ENCODE measurements at places on chromosomes 2 and 18. TPM values are rescaled to one million over a fixed set of nuclear protein-coding genes. Genes with fewer than 3 reads are reported as not detected.
A peak's percentile ranks its signal among the peaks of the same experiment; 100 is the strongest.

The OSR1 gene
- polyA plus RNA-seq = 55.1 TPM

The GPR75 gene
- polyA plus RNA-seq = 0.90 TPM

The TCF23 gene
- not detected for polyA plus RNA-seq

The CCDC141 gene
- 0.13 TPM for polyA plus RNA-seq

The CDKL4 gene
- not detected for polyA plus RNA-seq

DNA sequence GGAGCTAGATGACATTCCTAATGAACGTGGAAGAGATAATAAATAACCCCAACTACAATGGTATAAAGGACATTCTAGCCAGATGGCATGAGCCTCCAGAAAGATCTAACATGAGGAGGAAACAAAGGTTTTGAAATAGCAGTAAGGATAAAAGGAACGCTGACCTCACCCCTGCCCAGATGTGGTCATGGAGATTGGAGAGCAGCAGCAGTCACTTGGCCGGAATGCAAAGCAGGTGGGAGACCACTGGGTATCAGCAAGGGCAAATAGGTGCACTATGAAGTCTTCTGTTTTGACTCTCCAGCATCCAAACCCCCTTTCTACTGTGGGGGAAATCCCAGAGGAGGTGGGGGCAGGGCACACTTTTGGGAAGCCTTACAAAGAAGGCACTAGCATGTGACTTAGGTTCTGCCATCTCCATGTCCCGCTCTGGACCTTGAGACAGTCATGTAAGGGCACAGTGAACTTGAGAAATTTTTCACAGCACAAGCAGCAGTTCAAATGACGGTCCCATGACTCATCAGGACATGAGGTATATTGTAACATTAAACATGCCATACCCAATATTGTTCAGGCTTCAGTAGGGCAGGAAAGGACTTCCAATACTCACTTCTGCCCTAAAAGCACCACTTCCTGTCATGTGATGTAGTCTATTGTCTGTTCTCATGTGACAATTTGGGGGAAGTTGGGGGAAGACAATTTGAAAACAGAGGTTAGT is 55.2 kb downstream of the METTL4 start:
- H3K4me3 ChIP-seq = no peak overlapping the region
- no peaks in the 10 kb centered on the region for H3K36me3 ChIP-seq
- DNase-seq = no peak
- no peaks in the 10 kb centered on the region for H3K4me1 ChIP-seq

DNA sequence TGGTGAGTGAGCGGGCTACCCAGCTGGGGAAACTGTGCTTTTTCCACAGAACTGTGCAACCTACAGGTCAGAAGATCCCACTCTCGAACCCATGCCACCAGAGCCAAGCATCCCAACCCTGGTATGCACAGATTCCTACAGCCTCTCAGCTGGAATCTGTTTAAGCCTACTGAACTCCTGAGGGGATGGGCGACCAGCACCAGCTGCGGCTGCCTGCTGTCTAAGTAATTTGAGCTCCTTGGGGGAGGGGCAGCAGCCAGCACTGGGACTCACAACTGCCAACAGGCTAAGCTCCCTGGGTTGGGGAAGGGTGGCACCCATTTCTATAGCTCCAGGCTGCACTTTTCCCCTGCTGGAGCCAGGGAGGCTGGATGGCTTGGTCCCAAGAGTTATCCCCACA is 11.8 kb downstream of the CYP27C1 start:
- peaks cover 2% of the 10 kb centered on the region for H3K27me3 ChIP-seq
- no peak overlapping the region for H3K4me3 ChIP-seq
- DNase-seq = no peak
- no peak overlapping the region for H3K27ac ChIP-seq
- H3K36me3 ChIP-seq = no peaks in the 10 kb centered on the region

- H3K27me3 ChIP-seq = no peaks in the 10 kb centered on the region
- no peaks in the 10 kb centered on the region for H3K4me1 ChIP-seq
- no peak overlapping the region for H3K4me3 ChIP-seq
Observed at GRCh38 chr2:238802957-238803356, 44.9 kb upstream of the TWIST2 start.

GRCh38 chr2:149994057-149994728 is 406.6 kb upstream of the MMADHC start:
- H3K4me3 ChIP-seq = no peak overlapping the region
- no peaks in the 10 kb centered on the region for H3K27me3 ChIP-seq
- no peaks in the 10 kb centered on the region for H3K36me3 ChIP-seq
- no peak overlapping the region for H3K27ac ChIP-seq
- H3K4me1 ChIP-seq = peaks cover 9% of the 10 kb centered on the region

- no peak overlapping the region for H3K27ac ChIP-seq
- no peak for DNase-seq
- H3K27me3 ChIP-seq = no peaks in the 10 kb centered on the region
- no peaks in the 10 kb centered on the region for H3K36me3 ChIP-seq
Observed at GRCh38 chr2:184312970-184313369, 285.4 kb upstream of the ZNF804A start.

DNA sequence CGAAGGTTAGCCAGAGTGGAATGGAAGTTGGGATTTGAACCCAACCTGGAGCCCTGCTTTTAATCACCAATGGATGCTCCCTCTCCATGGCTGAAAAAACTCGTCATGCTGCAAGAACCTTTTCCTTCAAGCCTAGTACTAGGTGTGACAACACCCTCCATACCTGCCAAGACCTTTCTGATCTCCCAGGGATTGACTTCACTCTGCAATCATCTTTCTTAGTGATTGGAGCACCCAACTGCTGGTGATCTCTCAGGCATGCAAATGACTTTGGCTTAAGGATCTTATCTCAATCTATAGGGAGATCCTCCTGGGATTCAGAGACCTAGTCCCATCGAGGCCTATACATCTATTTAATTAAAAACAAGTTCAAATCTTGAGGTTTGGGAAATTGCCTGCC is 23.5 kb upstream of the ITGB6 start:
- no peak overlapping the region for H3K4me3 ChIP-seq
- no peaks in the 10 kb centered on the region for H3K4me1 ChIP-seq
- H3K36me3 ChIP-seq = no peaks in the 10 kb centered on the region
- H3K27me3 ChIP-seq = no peaks in the 10 kb centered on the region
- H3K27ac ChIP-seq = no peak overlapping the region

- no peak for DNase-seq
- no peaks in the 10 kb centered on the region for H3K36me3 ChIP-seq
- no peak overlapping the region for H3K27ac ChIP-seq
Observed at GRCh38 chr2:233688341-233688740, 4.3 kb upstream of the UGT1A6 start.

GRCh38 chr2:235162082-235162836 is 210.4 kb downstream of the SH3BP4 start:
- DNase-seq = no peak
- H3K4me1 ChIP-seq = no peaks in the 10 kb centered on the region
- H3K27me3 ChIP-seq = no peaks in the 10 kb centered on the region
- no peaks in the 10 kb centered on the region for H3K36me3 ChIP-seq
- H3K4me3 ChIP-seq = no peak overlapping the region

GRCh38 chr2:207088276-207088675 is 77.5 kb downstream of the KLF7 start:
- H3K36me3 ChIP-seq = peaks cover 2% of the 10 kb centered on the region
- no peaks in the 10 kb centered on the region for H3K27me3 ChIP-seq
- H3K27ac ChIP-seq = no peak overlapping the region
- H3K4me3 ChIP-seq = no peak overlapping the region

DNA sequence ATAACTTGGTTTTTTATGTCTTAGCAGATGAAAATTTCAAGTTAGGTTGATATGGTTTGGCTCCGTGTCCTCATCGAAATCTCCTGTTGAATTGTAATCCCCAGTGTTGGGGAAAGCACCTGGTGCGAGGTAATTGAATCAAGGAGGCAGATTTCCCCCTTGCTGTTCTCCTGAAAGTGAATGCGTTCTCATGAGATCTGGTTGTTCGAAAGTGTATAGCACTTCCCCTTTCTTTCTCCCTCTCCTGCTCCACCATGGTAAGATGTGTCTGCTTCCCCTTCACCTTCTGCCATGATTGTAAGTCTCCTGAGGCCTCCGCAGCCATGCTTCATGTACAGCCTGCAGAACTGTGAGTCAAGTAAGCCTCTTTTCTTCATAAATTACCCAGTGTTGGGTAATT is 242.1 kb upstream of the TNP1 start:
- no peaks in the 10 kb centered on the region for H3K36me3 ChIP-seq
- H3K4me1 ChIP-seq = peaks cover 5% of the 10 kb centered on the region
- H3K27me3 ChIP-seq = no peaks in the 10 kb centered on the region
- no peak overlapping the region for H3K27ac ChIP-seq

DNA sequence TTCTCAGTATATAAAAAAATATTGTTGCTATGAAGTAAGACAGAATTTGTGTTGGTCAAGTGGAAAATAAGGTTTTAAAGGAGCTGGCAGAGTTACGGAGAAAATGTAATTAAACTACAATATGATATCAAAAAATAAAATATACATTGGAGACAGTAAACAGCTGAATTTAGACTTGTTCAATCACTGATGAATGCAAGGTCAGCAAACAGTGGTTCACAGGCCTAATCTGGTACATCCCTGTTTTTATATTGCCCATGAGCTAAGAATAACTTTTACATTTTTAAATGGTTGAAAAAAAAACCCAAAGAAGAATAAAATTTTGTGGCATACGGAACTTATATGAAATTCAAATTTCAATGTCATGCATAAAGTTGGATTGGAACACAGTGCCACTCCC is 131.0 kb upstream of the TRIB2 start:
- H3K4me3 ChIP-seq = no peak overlapping the region
- DNase-seq = no peak

DNA sequence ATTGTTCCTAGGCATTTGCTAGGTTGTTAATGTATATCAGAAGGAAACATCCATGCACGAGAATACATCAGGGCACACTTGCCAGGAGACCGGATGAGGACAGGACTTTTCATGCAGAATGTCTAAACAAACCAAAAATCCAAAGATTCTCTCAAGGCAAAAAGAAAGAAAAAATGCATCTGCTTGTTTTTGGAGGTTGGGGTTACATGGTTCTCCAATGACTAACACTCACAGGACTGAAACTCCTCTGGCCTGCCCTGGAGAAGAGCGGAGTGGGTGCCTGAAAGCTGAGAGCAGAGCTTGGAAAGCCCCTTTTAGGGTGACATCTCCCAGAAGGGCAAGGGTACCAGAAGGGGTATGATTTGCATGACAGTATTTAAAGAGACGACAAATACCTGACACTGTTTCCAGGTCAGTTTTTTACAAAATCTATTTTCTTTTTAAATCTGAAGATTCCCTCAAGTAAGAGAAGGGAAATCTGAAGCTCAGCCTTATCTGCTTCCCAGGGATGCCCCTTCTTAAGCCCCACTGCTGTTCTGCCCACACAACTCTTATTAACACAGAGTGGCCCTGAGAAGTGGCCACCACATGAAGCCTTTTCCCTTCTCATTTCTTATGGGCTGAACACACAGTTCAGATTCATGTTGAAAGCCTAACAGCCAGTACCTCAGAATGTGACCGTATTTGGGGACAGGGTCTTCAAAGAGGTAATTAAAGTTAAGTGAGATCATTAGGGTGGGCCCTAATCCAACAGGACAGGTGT is 216.4 kb downstream of the STK39 start:
- DNase-seq = no peak
- no peak overlapping the region for H3K4me3 ChIP-seq
- peak overlapping the region; percentile 44 for H3K27ac ChIP-seq
- H3K4me1 ChIP-seq = peaks cover 5% of the 10 kb centered on the region
- H3K27me3 ChIP-seq = no peaks in the 10 kb centered on the region

DNA sequence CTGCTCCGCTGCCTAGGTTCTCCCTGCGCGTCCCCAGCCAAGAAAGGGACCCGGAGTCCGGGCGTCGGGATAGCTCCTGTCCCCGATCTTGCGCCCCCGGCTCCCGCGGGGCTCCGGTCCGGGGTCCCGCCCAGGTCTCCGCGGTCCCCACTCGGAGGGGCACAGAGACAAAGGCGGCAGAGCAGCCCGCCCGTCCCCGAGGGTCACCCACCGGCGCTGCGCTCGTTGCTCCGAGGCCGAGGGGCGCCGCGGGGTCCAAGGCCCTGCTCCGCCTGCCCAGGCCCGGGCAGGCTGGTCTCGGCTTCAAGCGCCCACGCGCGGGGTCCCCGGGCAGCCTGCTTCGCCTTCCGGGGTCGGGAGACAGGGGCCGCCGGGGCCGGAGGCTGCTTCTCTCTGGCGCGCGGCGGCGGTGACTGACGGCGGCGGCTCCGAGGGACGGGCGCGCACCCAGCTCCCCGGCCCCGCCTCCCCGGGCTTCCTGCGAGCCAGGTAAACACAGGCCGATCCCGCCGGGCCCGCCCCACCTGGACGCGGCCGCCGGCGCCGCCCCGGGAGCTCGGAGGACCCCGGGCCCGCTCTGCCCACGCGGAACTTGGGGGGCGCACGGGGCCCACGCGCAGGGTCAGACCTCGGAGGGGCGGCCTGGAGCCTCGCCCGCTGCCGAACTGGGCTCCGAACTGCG is at the start of gene MBP:
Gene MBP (minus strand): TSS at position 415 of the 682 bp plus-strand sequence. CDS start 27,522 bp downstream, outside the sequence.
- H3K27ac ChIP-seq = peak within 1 kb of the TSS; percentile 60
- peak; percentile 90 for DNase-seq
- H3K4me1 ChIP-seq = peaks cover 2% of the 10 kb centered on the region
- no peaks in the 10 kb centered on the region for H3K27me3 ChIP-seq
- no peaks in the 10 kb centered on the region for H3K36me3 ChIP-seq

GRCh38 chr2:72399879-72400278 is 252.2 kb upstream of the CYP26B1 start:
- no peak overlapping the region for H3K27ac ChIP-seq
- H3K4me3 ChIP-seq = no peak overlapping the region
- no peaks in the 10 kb centered on the region for H3K36me3 ChIP-seq
- no peaks in the 10 kb centered on the region for H3K27me3 ChIP-seq

DNA sequence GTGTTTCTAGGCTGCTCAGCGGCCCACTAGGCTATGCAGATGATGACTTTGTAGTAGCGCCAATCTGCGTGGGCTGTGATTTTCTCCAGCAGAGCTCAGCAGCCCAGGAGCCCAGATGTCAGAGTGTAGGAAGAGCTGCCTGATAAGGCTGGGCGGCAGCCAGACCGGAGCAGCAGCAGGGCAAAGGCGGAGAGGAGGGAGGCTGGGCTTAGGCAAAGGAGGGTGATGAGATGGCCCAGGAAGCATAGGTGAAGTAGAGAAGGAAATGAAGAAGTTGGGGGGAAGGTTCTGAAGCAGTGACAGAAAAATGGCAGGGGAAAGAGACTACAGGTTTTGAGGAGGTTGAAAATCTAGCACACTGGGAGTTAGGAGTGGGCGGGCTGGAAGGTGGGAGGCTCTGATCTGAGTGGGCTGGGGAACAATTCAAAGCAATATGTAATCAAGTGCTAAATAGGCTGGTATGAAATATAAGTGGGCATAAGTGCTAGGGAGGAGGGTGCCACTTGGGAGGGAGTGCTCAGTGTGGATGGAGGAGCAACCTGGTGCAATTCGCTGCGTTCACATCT is 50.6 kb upstream of the STPG4 start:
- DNase-seq = no peak
- no peak overlapping the region for H3K4me3 ChIP-seq
- H3K36me3 ChIP-seq = no peaks in the 10 kb centered on the region
- no peaks in the 10 kb centered on the region for H3K4me1 ChIP-seq
- H3K27ac ChIP-seq = no peak overlapping the region
